HepG2 (cell line): ENCODE measurements at places on chromosomes 4 and X. TPM values are rescaled to one million over a fixed set of nuclear protein-coding genes. Genes with fewer than 3 reads are reported as not detected.

- no peak overlapping the region for H3K4me3 ChIP-seq
- no peak for DNase-seq
- H3K27ac ChIP-seq = no peak overlapping the region
- no peaks in the 10 kb centered on the region for H3K27me3 ChIP-seq
- H3K4me1 ChIP-seq = no peaks in the 10 kb centered on the region
- no peaks in the 10 kb centered on the region for H3K36me3 ChIP-seq
Observed at GRCh38 chr4:179544496-179544895, 2102.3 kb upstream of the AGA start.

DNA sequence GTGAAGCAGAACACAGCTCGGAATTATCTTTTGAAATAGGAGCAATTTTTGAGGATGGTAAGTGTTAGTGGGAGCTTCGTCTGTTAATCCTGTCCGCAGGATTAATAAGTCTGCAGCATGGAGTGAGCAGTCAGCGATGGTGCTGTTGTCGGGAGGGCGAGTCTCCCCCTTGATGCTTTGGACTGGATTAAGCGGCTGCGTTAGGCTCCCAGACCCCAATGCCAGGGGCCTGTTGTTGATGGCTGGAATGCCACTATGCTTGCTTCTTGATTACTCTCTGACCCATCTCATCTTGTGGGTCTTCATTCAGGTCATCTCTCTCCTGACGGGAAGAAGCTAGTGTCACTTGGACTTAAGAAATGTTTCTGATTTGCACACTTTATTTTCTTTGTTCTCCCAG, 332.6 kb downstream of the ARHGAP10 start:
- H3K4me1 ChIP-seq = no peaks in the 10 kb centered on the region
- no peaks in the 10 kb centered on the region for H3K36me3 ChIP-seq
- no peaks in the 10 kb centered on the region for H3K27me3 ChIP-seq
- no peak overlapping the region for H3K27ac ChIP-seq
- no peak overlapping the region for H3K4me3 ChIP-seq

DNA sequence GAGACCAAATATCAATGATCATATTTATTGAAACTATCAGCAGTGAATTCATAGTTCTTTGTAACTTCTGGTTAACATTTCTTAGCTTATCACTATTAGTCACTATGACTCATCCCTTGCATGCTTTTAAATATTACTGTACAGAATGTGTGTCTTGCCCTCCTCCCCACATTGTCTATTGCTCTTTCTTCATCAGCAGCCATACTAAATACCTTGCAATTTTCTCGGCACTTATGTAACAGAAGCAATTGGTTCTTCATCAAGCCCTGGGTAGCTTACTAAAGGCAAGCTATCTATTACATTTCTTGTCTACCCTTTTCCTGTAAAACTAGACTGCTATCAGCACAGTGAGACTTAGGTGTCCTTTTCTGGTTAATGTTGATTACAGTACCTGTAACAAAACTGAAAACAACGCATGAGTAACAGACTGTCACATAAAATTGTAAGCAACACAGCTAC, 8.2 kb downstream of the KLHL4 start:
- no peak overlapping the region for H3K4me3 ChIP-seq
- no peaks in the 10 kb centered on the region for H3K27me3 ChIP-seq
- H3K36me3 ChIP-seq = no peaks in the 10 kb centered on the region

GRCh38 chrX:103792916-103793544, 16.4 kb downstream of the PLP1 start:
- H3K27me3 ChIP-seq = peaks cover 5% of the 10 kb centered on the region; the same call in 1 of the 3 replicates
- H3K4me3 ChIP-seq = no peak overlapping the region
- H3K36me3 ChIP-seq = no peaks in the 10 kb centered on the region
- no peaks in the 10 kb centered on the region for H3K4me1 ChIP-seq
- DNase-seq = no peak

- no peak overlapping the region for H3K4me3 ChIP-seq
- H3K27ac ChIP-seq = no peak overlapping the region
- peaks cover 5% of the 10 kb centered on the region for H3K36me3 ChIP-seq
Observed at GRCh38 chrX:47187106-47187677, 6.4 kb upstream of the UBA1 start.

NLGN3 gene
- polyA plus RNA-seq = 0.16 and 0.29 TPM in 2 replicates

MAGEB16 gene
- not detected in 2 replicates for polyA plus RNA-seq

GRID2 gene
- polyA plus RNA-seq = not detected in 2 replicates

PPP4R3C gene
- polyA plus RNA-seq = not detected in 2 replicates

CXorf38 gene
- polyA plus RNA-seq = 4.1 and 4.6 TPM in 2 replicates

DIAPH2 gene
- polyA plus RNA-seq = 1.7 and 2.1 TPM in 2 replicates
